ENCODE measurements at places on chromosomes 12 and 14. TPM values are rescaled to one million over a fixed set of nuclear protein-coding genes. Genes with fewer than 3 reads are reported as not detected.

Gene FSCB
- 0.11 TPM for total RNA-seq

Gene FRS2
- total RNA-seq = 129 TPM

Gene MYO1H
- 0.82 TPM for total RNA-seq

Gene ZNF891
- total RNA-seq = 9.5 TPM

Gene STYX
- 24.0 TPM for total RNA-seq

Gene CD27
- total RNA-seq = not detected

Gene DBX2
- total RNA-seq = 0.22 TPM

Gene KCNJ8
- total RNA-seq = 25.4 TPM

Gene HNRNPA1
- total RNA-seq = 851 TPM

Gene SYT10
- 2.9 TPM for total RNA-seq

Gene LALBA
- not detected for total RNA-seq

Gene BORCS5
- total RNA-seq = 23.9 TPM

Gene FLVCR2
- 8.2 TPM for total RNA-seq

Gene RD3L
- total RNA-seq = 12.0 TPM

Gene OAS3
- 10.3 TPM for total RNA-seq

Gene AHNAK2
- total RNA-seq = 20.0 TPM

Gene TOMM20L
- not detected for total RNA-seq

Gene HVCN1
- 6.8 TPM for total RNA-seq

Gene CHMP4A
- total RNA-seq = 53.5 TPM

Gene ASB2
- 4.1 TPM for total RNA-seq

Gene TMEM117
- 34.4 TPM for total RNA-seq

Gene DNAJC22
- total RNA-seq = 1.4 TPM

Gene HNF1A
- 0.16 TPM for total RNA-seq

Gene MIPOL1
- 45.7 TPM for total RNA-seq

Gene CMKLR1
- 4.0 TPM for total RNA-seq

Gene CPM
- total RNA-seq = 12.9 TPM

Gene DAO
- not detected for total RNA-seq

Measured in camera-type eye (tissue), 1 donor.